ENCODE measurements at places on chromosomes 5 and 9. TPM values are rescaled to one million over a fixed set of nuclear protein-coding genes. Genes with fewer than 3 reads are reported as not detected.

The CARD9 gene
- 9.2 TPM for total RNA-seq

The ENC1 gene
- 1.2 TPM for total RNA-seq

The TAL2 gene
- total RNA-seq, result not detected

The LCP2 gene
- total RNA-seq, result 283 TPM

The CDH9 gene
- not detected for total RNA-seq

The CSF2 gene
- total RNA-seq, result 1,084 TPM

The SH3GL2 gene
- total RNA-seq, result not detected

- H3K27me3 ChIP-seq, result no peaks in the 10 kb centered on the region
- no peaks in the 10 kb centered on the region for H3K4me1 ChIP-seq
- H3K36me3 ChIP-seq, result no peaks in the 10 kb centered on the region
- H3K4me3 ChIP-seq, result no peak overlapping the region
- H3K27ac ChIP-seq, result no peak overlapping the region
Observed at GRCh38 chr5:8993031-8993430, 552.8 kb downstream of the SEMA5A start.

GRCh38 chr9:18969128-18969527 lies 63.9 kb downstream of the SAXO1 start:
- no peak for DNase-seq
- peaks cover 8% of the 10 kb centered on the region for H3K27me3 ChIP-seq
- no peaks in the 10 kb centered on the region for H3K4me1 ChIP-seq
- no peak overlapping the region for H3K27ac ChIP-seq

GRCh38 chr9:120925535-120926396 lies 830 bp downstream of the TRAF1 start:
- peaks cover 53% of the 10 kb centered on the region for H3K36me3 ChIP-seq
- H3K27ac ChIP-seq, result peak overlapping the region; percentile 96
- H3K4me3 ChIP-seq, result peak overlapping the region; percentile 93
- DNase-seq, result peak; percentile 92
- no peaks in the 10 kb centered on the region for H3K27me3 ChIP-seq
- peaks cover 77% of the 10 kb centered on the region for H3K4me1 ChIP-seq

DNA sequence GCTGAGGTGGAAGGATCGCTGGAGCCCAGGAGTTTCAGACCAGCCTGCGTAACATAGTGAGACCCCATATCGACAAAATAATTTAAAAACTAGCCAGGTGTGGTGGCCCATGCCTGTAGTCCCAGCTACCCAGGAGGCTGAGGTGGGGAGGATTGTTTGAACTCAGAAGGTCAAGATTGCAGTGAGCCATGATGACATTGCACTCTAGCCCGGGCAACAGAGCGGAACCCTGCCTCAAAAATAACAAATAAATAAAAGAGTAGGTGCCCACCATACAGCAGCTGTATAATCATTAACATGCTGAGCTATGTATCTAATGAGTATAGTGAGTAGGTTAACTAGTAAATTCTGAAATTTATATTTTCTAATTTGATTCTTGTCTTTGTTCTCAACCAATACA lies 11.0 kb upstream of the ATP6V0E1 start:
- H3K27ac ChIP-seq, result no peak overlapping the region
- H3K4me3 ChIP-seq, result no peak overlapping the region
- DNase-seq, result no peak
- H3K4me1 ChIP-seq, result no peaks in the 10 kb centered on the region
- H3K36me3 ChIP-seq, result peaks cover 9% of the 10 kb centered on the region

DNA sequence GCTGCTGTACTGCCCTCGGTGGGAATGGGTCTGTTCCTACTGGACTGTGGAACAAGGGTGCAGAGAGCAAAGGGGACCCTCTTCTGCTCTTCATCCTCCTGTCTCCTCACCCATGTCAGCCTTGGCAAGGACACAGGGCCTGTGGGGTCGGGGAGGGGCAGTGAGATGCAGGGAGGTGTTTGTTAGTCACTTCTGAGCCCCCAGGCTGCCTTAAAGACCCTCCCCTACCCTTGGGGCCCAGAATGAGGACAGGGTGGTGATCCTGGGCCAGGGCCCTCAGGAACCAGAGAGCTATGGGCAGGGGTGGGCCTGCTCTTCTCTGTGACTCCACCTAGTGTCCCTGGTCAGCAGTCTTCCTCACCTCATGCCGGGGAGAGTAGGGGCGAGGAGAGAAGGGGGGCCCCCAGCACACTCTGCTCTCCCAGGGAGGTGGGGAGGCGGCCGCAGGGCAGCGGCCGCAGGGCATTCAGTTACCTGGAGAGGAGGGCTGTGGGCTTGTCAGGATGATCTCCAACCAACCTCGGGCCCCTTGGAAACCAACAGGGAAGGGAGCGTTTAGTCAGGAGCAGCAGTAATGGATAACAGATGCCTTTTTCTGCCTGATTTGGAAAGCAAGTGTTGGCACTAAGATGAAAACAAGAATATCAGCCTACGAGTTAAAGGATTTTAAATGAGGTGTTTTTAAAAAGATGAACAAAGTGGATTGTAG lies 62.0 kb upstream of the GARNL3 start:
- H3K27me3 ChIP-seq, result peaks cover 3% of the 10 kb centered on the region
- no peak for DNase-seq
- no peak overlapping the region for H3K27ac ChIP-seq
- H3K36me3 ChIP-seq, result no peaks in the 10 kb centered on the region

DNA sequence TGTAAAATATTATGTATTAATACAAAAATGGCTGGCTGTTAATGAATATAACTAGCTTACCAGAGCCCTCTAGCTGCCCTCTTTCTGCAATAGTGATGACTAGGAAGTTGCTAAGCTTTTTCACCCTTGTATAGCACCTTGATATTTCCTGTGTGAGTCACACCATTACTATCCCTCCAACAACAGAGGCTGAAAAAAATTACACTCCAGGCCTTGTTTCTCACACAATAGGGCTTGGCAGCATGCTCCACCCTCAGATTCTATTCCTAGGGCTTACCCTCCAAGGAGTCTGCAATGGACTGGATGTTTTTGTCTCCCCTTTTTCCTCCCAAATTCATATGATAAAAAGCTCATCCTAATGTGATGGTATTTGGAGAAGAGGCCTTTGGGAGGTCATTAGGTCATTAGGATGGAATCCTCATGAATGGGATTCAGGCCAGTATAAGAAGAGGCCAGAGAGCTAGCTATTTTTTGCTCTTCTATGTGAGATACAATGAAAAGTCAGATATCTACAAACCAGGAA lies 184.6 kb upstream of the MAP1B start:
- no peaks in the 10 kb centered on the region for H3K4me1 ChIP-seq
- peaks cover 6% of the 10 kb centered on the region for H3K27me3 ChIP-seq
- no peak overlapping the region for H3K4me3 ChIP-seq
- DNase-seq, result peak; percentile 20
- no peak overlapping the region for H3K27ac ChIP-seq
- no peaks in the 10 kb centered on the region for H3K36me3 ChIP-seq

GRCh38 chr5:134451936-134452505 lies 40.3 kb upstream of the CDKN2AIPNL start:
- H3K36me3 ChIP-seq, result no peaks in the 10 kb centered on the region
- no peak for DNase-seq
- H3K4me1 ChIP-seq, result peaks cover 2% of the 10 kb centered on the region
- no peak overlapping the region for H3K4me3 ChIP-seq
- H3K27ac ChIP-seq, result no peak overlapping the region

DNA sequence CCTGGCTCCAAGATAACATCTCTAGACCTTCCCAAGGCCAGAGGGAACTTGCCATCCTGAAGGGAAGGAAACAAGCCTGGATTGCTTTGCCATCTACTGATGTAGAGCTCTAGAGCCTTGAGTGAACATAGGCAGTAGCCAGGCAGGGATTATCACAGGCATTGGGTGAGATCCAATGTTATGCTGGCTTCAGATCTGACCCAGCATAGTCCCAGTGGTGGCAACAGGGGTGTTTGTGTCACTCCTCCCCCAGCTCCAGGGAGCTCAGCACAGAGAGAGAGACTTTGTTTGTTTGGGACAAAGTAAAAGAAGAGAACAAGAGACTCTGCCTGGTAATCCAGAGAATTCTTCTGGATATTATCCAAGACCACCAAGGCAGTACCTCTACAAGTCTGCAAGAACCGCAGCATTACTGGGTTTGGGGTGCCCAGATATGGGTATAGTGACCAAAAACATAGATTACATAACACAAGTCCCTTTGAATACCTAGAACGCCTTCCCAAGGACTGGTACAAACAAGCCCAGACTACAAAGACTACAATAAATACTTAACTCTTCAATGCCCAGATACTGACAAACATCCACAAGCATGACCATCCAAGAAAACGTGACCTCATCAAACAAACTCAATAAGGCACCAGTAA lies 137.6 kb upstream of the DAPK1 start:
- DNase-seq, result no peak
- H3K27ac ChIP-seq, result no peak overlapping the region
- no peaks in the 10 kb centered on the region for H3K36me3 ChIP-seq
- H3K4me1 ChIP-seq, result no peaks in the 10 kb centered on the region
- no peak overlapping the region for H3K4me3 ChIP-seq
- H3K27me3 ChIP-seq, result peaks cover 13% of the 10 kb centered on the region

GRCh38 chr9:14692470-14693250 lies 572 bp downstream of the ZDHHC21 start:
- peak overlapping the region; percentile 95 for H3K27ac ChIP-seq
- H3K4me1 ChIP-seq, result peaks cover 37% of the 10 kb centered on the region
- H3K27me3 ChIP-seq, result peaks cover 16% of the 10 kb centered on the region
- no peak for DNase-seq

DNA sequence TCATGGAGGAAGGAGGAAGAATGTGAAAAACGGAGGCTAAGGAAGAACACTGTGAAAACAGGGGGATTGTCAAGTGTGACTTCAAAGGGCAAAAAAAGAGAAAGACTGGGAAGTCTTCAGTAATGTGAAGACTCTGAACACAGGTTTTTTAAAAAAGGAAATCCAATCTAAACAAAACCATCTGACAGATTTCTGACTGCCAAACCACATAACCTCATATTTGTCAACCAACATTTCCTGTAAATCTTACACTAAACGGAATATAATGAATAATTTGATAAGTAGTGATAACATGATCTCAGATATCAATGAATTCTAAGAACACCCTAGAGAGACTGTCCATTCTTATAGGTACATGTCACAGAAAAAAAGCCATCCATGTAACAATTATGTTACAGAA lies 124.7 kb downstream of the FBN2 start:
- no peak for DNase-seq
- no peaks in the 10 kb centered on the region for H3K4me1 ChIP-seq
- H3K36me3 ChIP-seq, result no peaks in the 10 kb centered on the region
- H3K4me3 ChIP-seq, result no peak overlapping the region
- H3K27me3 ChIP-seq, result no peaks in the 10 kb centered on the region

DNA sequence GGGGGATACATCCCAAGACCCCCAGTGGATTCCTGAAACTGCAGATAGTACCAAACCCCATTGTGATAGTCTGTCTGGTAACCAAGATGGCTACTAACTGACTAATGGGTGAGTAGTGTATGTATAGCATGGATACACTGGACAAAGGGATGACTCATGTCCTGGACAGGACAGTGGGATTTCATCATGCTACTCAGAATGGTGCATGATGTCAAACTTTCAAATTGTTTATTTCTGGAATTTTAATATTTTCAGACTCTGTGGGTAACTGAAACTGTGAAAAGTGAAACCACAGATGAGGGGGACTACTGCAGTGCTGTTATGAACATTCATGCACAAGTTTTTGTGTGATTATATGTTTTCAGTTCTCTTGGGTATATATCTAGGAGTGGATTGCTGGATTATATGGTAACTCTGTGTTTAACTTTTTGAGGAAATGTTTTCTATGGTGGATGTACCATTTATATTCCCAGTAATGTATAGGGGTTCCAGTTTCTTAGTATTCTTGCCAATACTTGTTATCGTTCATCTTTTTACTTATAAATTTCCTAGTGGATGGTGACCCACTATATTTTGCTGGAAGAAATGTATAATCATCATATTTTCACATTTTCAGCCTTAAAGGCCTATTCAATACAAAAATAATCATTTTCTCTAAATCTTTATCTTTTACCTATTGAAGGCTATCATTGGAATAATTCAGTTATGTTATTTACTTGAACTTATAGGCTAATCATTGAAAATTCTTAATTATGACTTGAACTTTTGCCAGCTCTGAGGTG lies 140.9 kb downstream of the NR3C1 start:
- DNase-seq, result no peak
- H3K4me1 ChIP-seq, result peaks cover 12% of the 10 kb centered on the region
- peaks cover 14% of the 10 kb centered on the region for H3K36me3 ChIP-seq
- no peaks in the 10 kb centered on the region for H3K27me3 ChIP-seq
- no peak overlapping the region for H3K27ac ChIP-seq
- no peak overlapping the region for H3K4me3 ChIP-seq

GRCh38 chr9:6782345-6782744 lies 24.6 kb downstream of the KDM4C start:
- DNase-seq, result no peak
- H3K4me3 ChIP-seq, result no peak overlapping the region
- no peak overlapping the region for H3K27ac ChIP-seq
- no peaks in the 10 kb centered on the region for H3K27me3 ChIP-seq

- peaks cover 2% of the 10 kb centered on the region for H3K4me1 ChIP-seq
- H3K36me3 ChIP-seq, result no peaks in the 10 kb centered on the region
- no peak overlapping the region for H3K27ac ChIP-seq
- peaks cover 1% of the 10 kb centered on the region for H3K27me3 ChIP-seq
- no peak overlapping the region for H3K4me3 ChIP-seq
Observed at GRCh38 chr5:175885813-175886212, 14.4 kb downstream of the CPLX2 start.

GRCh38 chr5:136749016-136749415 lies 383.7 kb upstream of the TRPC7 start:
- no peak for DNase-seq
- no peaks in the 10 kb centered on the region for H3K4me1 ChIP-seq
- no peaks in the 10 kb centered on the region for H3K27me3 ChIP-seq
- no peak overlapping the region for H3K4me3 ChIP-seq
- no peaks in the 10 kb centered on the region for H3K36me3 ChIP-seq

- peaks cover 2% of the 10 kb centered on the region for H3K4me1 ChIP-seq
- H3K27ac ChIP-seq, result no peak overlapping the region
- no peaks in the 10 kb centered on the region for H3K36me3 ChIP-seq
- peaks cover 4% of the 10 kb centered on the region for H3K27me3 ChIP-seq
- no peak overlapping the region for H3K4me3 ChIP-seq
Observed at GRCh38 chr9:136304456-136304855, 562 bp upstream of the CCDC187 start.

DNA sequence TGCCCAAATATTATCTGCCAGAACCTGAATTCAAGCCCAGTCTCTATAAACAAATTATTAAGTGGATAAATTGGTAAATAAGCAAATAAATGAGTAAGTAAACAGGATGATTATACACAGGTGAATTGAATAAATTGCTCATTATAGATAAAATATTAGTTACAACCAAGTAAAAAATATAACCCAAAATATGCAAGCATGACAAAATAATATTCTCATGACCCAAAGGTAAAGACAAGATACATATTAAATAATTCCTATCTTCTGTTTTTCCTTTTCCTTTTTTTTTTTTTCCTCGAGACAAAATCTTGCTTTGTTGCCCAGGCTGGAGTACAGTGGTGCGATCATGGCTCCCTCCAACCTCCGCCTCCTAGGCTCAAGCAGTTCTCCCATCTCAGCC lies 21.2 kb upstream of the FSD1L start:
- no peak overlapping the region for H3K27ac ChIP-seq
- H3K4me1 ChIP-seq, result no peaks in the 10 kb centered on the region
- no peak overlapping the region for H3K4me3 ChIP-seq

DNA sequence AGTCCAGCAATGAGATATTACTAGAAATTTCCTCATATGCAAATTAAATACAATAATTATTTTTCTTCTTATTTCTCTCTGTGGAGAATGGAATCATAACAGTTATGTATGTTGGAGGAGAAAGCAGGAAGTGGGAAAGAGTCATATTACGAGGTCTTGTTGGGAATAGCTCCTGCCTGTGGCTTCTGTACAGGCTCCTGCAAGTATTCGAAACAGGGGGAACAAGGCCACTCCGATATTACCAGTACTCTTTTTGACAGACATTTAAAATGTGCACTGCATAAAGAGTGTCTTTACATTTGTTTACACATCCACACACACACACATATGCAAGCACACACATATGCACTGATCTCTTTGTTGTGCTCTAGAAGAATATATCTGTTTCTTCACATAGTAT lies 812.0 kb upstream of the ZNF608 start:
- H3K27me3 ChIP-seq, result no peaks in the 10 kb centered on the region
- no peak overlapping the region for H3K4me3 ChIP-seq
- H3K36me3 ChIP-seq, result no peaks in the 10 kb centered on the region
- DNase-seq, result no peak
- H3K4me1 ChIP-seq, result no peaks in the 10 kb centered on the region
